Stimulated activated CD4-positive, alpha-beta T cell treated with anti-CD3 and anti-CD28 coated beads, Interleukin-4, amount 100 ng/mL, for 4 hours (primary cell): ENCODE measurements at places on chromosomes 1 and 21.

- DNase-seq = no peak
Measured at GRCh38 chr1:235504122-235504493, at the start of gene B3GALNT2. Gene B3GALNT2, minus strand, starts transcription at chr1:235504452. Its CDS starts 200 bp downstream, at chr1:235504252.

GRCh38 chr1:46449223-46450159, 40.1 kb upstream of the DMBX1 start:
- no peak for DNase-seq

GRCh38 chr1:31593770-31594632, 17.7 kb downstream of the TINAGL1 start:
- DNase-seq = peak; percentile 41

DNA sequence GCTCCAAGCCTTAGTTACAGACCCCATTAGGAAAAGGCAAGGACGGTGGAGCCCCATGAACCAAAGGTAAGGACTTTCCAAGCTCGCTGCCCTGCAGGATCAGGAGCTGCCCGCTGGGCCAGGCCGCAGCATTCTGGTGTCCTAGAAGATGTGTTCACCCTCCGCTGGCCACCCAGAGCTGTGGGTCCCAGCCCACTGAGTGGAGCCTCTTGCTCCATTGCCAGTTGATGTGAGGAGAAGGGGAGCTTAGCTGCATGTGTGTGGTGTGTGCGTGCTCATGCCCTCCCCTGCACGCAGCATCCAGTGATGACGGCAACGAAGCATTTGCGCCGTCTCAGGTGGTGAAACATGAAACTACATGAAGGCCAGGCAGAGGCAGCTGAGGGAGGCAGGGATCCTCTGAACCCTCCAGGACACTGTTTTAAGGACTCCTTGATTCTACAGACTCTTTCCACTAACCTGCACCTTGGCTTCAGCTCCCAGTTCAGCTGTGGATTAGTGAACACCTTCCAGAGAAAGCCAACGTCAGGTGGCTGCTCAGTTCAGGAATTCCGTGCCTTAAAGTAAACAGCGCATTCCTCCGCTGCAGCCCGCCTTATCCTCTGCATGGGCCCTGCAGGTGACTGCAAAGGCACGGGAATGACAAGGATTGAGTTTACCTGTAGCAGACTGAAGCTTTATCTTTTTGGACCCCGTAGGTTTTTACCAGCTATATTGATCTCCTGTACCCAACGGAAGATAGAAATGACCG, 48.7 kb downstream of the SMYD2 start:
- DNase-seq = no peak

GRCh38 chr1:57824535-57824934, 400.7 kb upstream of the DAB1 start:
- DNase-seq = no peak
